ENCODE measurements at places on chromosomes 1 and 21.

GRCh38 chr21:32958288-32959002 lies 67.3 kb upstream of the OLIG2 start:
- no peak for DNase-seq

DNA sequence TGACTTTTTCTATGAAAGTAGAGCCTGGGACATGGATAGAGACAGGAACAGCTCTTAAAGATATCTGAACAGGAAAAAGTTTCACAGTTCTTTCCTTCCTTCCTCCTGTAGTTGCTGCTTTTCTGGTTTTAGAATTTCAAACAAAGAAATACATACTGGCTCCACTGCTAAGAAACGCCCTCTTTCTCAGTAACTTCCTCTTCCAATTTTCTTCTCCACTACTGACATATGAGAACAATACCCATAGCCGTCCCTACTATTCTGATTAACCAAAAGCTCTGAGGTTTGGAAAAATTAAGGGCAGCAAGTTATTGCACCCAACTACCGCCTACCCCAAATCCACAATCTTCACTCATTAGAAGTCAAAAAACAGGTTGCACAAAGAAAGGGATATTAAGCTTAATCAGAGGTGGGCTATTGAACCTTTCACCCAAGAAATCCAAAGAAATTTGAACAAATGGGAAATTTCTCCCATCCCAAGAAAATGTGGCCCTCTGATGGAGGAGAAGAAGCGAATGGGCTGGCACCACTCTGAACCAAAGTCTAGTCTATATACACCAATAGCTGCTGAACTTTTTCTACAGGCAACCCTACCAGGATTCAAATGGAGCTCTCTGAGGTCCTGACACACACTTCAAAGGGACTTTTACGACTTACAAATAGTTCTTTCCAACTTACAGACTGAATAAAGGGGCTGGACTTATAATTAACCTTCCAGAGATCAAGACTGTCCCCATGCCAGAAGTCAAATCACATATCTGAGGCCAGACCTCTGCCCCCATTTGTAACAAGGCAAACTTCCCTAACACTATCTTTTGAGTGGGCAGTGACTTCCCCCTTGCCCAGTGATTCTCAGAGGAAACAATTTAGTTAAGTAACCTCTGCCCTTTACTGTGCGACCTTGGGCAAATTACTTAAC lies 1.7 kb downstream of the WASF2 start:
- DNase-seq: no peak

GRCh38 chr1:4709641-4710040 lies 55.2 kb downstream of the AJAP1 start:
- no peak for DNase-seq

- no peak for DNase-seq
Observed at GRCh38 chr1:221470000-221470698, 271.7 kb downstream of the DUSP10 start.

DNA sequence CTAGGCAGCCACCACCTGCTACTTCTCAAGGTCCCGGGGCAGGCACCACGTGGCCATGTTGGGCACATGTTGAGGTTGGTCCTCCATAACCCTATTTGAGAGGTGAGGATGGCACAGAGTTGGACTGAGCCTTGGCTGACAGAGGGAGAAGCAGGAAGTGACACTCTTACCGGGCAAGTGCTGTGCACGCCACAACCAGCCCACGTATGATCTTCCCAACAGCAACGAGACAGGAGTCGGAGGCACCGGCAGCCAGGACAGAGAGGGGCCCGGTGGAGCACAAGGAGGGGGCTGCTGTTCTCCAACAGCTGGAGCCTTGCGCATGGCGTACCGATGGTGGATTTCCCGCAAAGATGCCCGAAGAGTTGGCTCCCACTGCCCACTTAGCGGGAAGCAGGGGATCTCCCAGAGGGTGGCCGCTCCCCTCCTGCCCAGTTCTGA lies 3.4 kb downstream of the CLEC20A start:
- DNase-seq: no peak

DNA sequence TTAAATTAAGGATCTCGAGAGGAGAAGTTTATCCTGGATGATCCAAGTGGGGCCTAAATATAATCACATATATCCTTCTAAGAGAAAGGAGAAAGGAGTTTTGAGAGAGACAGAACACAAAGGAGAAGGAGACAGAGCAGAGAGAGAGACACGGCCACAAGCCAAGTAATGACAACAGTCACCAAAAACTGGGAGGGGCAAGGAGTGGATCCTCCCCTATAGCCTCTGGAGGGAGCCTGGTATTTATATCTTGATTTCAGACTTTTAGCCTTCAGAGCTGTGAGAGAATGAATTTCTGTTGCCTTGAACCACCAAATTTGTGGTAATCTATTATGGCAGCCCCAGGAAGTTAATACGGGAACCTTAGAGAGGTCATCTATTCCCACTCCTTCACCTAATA lies 49.5 kb upstream of the CD1D start:
- no peak for DNase-seq
